Islet precursor cell (in vitro differentiated cells): ENCODE measurements at places on chromosomes 2 and 18.

DNA sequence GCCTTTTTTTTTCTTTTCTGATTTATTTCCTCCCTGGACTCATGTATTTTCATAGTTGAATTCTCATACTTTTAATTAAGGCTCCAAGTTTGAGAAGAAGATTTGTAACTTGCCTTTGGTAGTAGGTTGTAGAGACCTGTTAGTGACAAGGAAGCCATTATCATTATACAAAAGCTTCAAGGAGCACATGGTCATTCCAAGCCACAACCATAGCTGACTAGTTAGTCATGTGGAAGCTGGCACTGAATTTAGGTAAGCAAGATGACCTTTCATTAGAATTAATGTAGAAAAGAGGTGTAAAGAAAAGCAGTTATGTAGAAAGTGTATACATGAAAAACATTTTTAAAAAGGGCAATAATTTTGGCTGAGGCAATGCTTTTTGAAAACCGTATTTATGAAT lies 89.7 kb downstream of the LRP1B start:
- no peak for DNase-seq

GRCh38 chr2:107337209-107337898 lies 451.4 kb upstream of the ST6GAL2 start:
- no peak for DNase-seq

GRCh38 chr2:195471163-195471562 lies 185.9 kb upstream of the SLC39A10 start:
- no peak for DNase-seq

DNA sequence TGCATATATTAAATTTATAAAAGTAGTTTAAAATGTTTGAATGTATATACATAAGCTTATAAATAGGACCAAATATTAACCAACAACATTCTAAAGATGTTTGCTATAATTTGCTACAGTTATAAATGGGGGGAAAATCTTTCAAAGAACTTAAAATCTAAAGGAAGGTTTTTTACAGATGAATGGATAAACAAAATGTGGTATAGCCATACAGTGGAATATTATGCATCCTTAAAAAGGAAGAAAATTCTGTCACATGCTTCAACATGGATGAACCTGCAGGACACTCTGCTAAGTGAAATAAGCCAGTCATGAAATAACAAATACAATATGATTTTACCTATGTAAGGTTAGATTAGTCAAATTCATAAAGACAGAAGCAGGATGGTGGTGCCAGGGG lies 75.8 kb downstream of the TMEM17 start:
- no peak for DNase-seq

GRCh38 chr2:158457092-158457825 lies 507 bp downstream of the PKP4 start:
- DNase-seq: peak; percentile 81

- DNase-seq: no peak
Observed at GRCh38 chr2:209762563-209762962, 9.1 kb upstream of the UNC80 start.

DNA sequence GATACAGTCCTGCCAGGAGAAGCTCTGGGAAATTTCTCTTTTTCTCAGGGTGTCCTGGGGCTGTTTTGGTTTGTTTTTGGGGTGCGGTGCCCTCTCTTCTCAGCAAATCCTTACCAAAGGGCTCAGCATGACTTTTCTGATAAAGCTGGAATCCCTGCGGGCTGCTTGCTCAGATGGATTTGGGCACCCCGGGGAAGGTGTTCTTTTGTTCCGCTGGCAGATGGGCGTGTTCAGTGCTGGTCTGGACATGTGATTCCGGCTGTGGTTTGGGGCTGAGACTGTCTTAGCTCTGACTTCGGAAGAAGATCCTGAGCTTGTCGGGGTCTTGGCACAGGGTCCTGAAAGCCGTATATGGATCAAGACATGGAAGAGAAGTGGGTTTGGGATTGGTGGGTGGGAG lies 134.2 kb upstream of the SPRED2 start:
- no peak for DNase-seq

DNA sequence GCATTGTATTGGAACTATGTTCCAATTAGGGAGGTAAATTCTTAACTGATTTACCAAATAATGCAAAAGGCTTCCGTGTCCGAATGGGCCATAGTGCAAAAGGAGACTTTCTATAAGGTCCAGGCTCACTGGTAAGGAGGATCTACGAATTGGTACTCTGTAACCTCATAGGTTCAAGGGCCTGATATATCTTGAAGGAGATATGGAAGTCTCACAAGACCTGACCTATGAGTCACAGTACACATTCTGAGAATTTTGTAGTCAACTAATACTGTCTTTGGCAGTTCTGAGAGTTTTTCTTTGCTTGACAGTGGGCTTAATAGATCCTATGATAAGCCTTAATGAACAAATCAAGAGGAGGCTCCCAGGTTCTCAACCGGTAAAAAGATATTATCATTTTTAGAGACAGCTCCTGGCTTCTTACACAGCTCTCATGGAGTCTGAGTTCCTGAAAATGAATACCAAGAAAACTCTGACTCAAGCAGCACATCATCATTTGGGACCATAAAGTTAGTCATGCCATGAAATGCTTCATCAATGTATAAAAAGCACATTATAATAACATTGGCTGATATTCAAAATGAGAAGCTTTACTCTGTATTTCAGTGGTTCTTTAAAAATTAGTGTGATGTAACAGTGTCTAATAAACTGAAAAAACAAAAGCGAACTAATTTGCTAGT lies 1275.2 kb upstream of the CRIM1 start:
- no peak for DNase-seq

DNA sequence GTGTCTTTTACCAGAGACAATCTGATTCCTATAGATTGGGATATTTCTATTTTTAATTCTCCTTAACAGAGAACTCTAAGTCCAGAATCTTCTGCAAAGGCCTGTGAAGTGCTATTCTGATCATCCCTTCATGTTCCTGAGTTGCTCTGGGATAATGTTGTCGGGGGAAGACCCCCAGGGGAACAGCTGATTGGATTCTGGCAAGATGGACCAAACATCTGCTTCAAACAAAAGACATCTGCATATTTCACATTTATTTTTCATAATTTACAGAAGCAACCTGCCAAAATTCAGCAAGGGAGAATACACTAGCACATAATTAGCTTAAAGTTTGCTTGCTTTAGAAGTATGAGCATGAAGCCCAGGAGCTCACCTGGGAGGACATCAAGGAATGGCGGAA lies 116.0 kb upstream of the ETAA1 start:
- DNase-seq: no peak

- DNase-seq: peak; percentile 33
Observed at GRCh38 chr2:108916122-108916795, 72.8 kb downstream of the EDAR start.

- no peak for DNase-seq
Observed at GRCh38 chr2:28086611-28087010, 196.1 kb downstream of the BABAM2 start.

DNA sequence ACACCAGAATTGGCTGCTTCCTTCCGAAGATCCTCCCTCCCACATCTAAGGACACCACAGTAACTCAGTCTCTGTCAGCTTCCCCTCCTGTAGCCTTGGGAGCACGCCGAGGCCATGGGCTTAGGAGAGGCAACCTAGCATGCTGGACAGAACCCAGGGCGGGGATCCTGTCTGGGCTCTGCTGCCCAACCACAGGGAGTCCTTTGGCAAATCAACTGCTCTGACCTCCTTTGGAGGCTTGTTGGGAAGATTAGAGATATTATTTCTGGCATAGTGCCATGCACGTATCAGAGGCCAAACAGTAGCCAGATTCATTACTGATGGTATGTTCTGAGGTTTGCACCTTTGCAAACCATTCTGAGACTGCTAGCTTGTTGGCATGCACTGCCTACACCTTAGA lies 262.7 kb upstream of the EPAS1 start:
- no peak for DNase-seq

GRCh38 chr2:64448041-64448426 lies 5.9 kb upstream of the LGALSL start:
- no peak for DNase-seq

DNA sequence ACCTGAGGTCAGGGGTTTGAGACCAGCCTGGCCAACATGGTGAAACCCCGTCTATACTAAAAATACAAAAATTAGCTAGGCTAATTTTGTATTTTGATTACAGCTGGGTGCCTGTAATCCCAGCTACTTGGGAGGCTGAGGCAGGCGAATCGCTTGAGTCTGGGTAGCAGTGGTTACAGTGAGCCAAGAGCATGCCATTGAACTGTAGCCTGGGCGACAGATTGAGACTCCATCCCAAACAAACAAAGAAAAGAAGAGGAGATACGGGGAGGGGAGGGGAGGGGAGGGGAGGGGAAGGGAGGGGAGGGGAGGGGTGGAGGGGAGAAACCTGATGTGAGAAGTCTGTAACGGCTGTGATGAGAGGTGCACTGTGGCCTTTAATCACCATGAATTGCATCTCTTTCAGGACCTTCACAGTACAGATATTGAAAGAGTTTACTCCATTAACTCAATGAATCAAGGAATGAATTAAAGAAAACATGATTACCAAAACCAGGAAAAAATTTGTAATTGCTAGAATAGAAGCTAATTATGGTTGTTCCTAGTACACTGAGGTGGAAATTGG lies 135.3 kb downstream of the CALCRL start:
- no peak for DNase-seq

- no peak for DNase-seq
Observed at GRCh38 chr2:24199968-24200590, 25.2 kb downstream of the FAM228A start.
